NCI-H446 (cell line): ENCODE measurements at places on chromosomes 1 and 21.

DNA sequence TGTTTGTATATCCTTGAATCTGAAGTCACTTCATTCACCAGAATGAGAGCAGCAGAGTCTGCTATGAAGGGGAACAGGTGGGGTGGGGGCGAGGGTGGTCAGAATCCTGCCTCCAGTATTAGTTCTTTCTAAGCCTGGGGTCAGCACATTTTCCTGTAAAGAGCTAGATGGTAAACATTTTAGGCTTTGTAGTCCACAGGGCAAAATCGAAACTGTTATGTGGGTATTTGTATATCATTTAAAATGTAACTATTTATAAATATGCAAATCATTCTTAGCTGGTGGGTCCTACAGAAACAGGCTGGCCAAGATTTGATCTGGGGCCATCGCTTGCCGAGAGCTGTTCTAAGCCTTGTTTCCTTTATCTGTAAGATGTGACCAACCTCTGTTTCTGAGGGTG is 96.0 kb downstream of the IGSF21 start:
- no peak for DNase-seq

DNA sequence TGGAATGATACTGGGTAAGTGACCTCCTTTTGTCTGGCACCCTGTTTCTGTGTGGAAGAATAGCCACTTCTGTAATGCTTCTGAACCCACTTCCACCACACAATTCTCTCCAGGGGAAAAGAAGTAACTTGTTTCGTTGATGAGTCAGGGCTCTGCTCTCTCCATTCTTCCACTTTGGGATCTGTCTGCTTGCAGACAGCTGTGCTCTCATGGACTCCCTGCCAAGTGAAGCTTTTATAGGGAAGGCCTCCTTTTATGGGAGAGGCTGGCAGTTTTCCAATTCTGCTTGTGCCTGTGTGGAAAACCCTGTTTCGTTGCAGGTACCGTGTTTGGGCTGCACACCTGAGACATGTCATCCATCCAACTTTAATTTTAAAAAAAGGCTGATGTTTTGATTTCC is 130.7 kb downstream of the GIPC2 start:
- DNase-seq, result peak; percentile 75

- no peak for DNase-seq
Observed at GRCh38 chr1:54763816-54764132, 549 bp downstream of the PARS2 start.

DNA sequence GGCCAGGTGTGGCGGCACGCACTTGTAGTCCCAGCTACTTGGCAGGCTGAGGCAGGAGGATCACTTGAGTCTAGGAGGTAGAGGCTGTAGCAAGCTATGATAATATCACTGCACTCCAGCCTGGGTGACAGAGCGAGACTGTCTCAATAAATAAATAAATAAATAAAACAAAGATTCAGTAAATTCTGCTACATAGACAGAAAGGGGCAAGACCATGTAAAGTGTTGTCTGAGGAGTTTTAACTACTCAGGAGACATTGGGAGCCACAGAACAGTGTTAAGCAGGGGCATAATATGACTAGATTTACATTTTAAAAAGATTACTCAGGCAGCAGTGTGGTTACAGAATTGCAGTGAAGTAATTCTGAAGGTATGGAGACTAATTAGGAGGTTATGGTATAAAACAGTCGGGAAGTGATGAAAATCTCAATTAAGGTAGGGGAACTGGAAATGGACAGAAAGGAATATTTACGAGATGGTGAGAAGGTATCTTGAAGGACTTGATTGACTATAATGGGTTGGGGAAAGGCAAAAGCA is 94.7 kb downstream of the ATP1B1 start:
- DNase-seq, result no peak
